Pons (tissue), 1 donor: ENCODE measurements at places on chromosomes 2 and 18.

DNA sequence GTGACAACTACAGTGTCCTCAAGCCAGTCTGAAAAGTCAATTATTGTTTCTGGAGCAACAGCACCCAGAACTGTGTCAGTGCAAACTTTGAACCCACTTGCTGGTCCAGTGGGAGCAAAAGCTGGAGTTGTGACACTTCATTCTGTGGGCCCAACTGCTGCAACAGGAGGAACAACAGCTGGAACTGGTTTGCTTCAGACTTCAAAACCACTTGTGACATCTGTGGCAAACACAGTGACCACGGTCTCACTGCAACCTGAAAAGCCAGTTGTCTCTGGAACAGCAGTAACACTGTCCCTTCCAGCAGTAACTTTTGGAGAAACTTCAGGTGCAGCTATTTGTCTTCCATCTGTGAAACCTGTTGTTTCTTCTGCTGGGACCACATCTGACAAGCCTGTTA, 59.8 kb downstream of the TAF4B start:
- DNase-seq, result no peak

DNA sequence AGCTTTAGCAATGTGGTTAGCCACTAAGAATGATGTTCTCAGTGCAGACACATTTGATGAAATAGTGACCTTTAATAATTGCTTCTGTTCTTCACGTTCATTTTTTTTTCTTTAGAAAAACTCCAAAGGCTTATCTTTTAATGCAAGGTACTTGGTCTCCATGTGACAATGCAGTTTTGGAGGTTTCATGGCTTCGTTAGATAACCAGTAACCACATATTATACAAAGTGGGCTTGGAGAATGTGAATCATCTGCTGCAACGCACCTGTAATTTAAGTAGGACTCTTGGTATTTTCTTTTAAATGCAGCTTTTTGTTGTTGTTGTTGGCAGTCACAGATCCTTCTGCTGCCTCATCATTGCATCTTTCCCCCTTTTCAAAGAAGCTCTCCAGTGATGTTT, 1606.3 kb downstream of the SUCLG1 start:
- no peak for DNase-seq

GRCh38 chr18:56214706-56215105, 423.7 kb downstream of the TXNL1 start:
- no peak for DNase-seq

DNA sequence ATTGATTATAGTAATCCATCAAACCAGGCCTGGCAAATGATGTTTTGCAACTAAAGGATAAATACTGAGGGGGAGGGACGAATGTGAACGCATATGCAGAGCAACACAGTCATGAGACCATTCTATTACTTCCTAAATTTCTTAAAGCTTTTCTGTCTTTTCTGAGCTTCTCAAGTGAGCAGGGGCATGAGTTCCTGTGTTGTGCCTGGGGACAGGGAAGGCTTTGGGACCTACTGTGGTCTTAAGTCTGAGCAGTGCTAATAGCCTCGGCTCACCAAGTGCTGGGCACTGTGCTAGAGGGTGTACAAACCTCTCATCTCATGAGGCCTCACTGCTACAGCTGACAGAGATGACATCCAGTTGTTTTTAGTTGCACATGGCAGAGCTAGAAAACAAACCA, 182.4 kb downstream of the NEDD4L start:
- no peak for DNase-seq

DNA sequence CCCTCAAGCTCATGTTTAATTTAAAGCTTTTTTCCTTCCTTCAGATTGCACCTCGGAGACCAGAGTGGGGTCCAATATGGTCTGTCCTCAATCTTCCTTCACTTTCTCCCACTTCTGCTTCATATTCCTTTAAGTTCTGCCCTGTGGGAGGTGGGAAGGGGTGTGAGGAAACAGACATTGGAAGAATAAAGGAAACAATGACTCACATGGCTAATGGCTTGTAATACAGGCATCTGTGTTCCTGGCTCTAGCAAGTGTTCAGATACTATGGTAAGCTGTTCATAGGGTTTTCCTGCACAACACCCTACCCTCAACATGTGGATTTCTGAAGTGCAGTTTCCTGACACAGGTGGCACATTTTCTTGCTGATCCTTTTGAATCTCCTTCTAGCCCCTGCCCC, 209.5 kb downstream of the PIK3C3 start:
- DNase-seq, result no peak

DNA sequence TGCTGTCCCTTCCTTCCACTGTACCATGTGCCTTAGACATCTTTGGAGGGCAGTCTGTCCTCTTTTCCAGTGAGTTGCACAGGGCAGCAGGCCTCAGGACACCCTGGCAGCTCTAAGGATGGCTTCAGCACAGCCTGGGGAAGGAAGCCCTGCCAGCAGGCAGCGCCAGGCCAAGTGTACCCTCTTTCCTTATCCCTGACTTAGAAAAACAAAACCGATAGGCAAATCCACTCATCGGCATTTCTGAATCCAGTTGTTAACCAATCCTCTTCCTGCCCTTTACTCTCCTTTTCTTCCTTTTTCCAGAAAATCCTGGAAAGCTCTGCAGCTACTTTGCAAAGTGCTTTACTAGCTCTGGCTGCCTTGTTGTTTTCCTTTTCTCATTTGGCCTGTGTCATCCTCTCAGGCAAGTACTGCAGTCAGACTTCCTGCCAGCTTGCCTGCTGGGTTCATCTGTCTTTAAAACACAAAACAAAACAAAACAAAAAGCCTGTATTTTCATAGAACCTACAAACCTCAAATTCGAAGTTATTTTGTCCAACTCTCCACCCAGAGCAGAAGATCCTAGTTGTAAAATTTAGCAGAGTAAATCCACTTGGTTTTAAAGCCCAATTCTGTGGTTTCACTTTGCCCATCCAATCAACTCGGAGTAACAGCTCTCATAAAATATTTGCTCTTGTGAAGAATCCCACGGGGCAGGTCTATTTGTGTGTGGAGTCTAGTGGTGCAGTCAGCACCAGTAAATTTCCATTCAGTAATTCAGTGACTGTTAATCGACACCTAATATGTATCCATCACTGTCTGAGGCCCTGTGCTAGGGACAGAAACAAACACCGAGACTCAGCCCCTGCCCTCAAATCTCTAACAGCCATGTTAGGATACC, 45.2 kb downstream of the PCBP1 start:
- DNase-seq, result peak; percentile 94

DNA sequence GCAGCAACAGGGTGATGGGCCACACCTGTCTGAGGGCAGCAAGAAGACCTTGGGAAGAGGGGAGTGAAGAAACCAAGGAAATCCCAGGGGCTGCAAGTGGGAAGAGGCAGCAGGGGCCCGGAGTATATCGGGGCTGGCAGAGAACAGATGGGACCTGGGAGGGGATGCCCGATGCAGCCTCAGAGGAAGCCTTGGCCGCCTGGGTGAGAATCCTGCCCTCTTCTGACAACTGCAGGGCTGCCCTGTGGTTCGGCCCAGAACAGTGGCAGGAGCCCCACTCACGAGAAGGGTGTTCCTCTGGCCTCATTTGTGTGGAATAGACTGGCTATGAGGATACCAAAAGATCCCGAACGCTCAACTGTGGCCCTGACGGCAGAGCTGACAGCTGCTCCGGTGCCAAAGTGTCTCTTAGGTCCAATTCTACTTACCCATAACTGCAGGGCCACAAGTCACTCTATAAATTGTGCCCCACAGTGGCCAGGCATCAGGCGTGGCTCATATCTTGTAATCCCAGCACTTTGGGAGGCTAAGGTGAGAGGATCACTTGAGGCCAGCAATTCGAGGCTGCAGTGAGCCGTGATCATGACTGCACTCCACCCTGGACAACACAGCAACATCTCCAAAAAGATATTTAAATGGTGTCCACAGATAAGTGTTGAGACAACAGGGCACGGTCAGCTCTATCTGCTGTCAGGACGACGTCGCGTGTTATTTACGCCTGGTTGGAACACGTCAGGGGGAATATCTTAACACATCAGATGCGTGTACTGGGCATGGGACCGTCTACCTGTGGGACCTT, 23.6 kb upstream of the ID2 start:
- DNase-seq, result no peak

GRCh38 chr18:62327977-62328376, 2.9 kb downstream of the TNFRSF11A start:
- DNase-seq, result no peak

DNA sequence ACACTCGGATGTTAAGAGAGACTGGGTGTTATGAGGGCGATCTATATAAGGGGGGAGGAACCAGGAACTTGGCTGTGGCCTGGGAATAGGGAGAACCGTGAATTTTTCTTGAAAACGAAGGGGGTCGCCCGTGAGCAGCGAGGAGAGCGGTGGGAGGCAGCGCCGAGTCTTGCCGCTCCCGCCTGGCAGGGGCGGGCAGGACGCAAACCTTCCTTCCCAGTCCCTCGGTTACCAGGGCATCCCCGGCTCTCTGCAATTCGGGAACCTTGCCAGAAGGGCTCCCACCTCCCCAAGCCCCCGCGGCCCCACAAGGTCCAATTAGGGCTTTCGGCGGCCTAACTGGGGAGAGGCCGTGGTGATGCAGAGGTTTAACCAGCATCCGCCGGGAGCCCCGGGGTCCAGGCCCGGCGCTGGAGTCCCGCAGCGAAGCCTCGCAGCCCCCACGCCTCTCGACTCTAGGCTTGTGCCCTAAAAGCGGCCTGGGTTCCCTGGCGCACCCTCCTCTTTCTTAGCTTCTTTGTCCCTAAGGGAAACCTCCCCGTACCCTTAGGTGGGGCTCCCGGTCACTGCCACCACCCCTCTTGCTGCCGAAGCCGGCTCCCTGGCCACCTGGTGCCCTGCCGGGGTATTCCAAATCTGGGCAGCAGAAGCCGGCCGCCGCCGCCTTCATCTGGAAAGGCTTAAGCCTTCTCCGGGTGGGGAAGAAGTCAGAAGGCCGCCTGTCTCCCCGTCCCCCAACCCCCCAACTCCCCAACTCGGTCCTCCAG, 680 bp upstream of the FHOD3 start:
- peak; percentile 65 for DNase-seq

GRCh38 chr2:214504599-214505376, 93.9 kb downstream of the VWC2L start:
- DNase-seq, result no peak

- no peak for DNase-seq
Measured at GRCh38 chr2:42430188-42430587, 63.6 kb downstream of the KCNG3 start.

DNA sequence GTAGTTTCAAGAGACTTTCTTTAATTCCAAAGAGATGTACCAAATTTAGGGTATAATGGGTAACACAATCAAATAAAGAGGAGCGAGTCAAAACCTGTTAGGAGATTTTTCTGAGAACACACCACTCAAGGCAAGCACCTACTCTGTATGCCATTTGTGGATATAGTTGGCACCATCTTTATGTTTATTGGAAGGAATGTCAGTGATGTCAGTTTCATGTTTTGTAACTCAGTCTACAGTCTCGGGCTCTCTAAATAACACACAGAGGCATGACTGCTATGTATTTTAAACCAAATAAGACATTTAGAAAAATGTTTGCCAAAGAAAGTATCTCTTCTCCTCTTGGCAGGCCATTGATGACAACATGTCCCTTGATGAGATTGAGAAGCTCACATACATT, 59.7 kb downstream of the CPS1 start:
- no peak for DNase-seq

DNA sequence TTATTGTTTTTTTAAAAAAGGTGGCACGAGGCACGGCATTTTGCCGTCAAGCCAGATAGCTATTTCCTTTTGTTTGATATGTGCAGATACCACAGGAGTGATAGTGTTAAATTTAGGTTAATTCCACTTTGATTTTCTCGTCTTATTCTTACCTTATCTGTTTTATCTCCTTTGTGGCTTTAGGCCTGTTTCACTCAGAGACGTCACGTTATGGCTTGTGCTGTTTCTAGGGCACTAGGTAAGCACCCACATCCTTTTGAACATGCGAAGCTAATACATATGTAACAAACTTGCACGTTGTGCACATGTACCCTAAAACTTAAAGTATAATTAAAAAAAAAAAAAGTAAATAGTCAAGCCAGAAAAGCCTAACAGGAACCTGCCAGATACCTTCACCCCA, 57.8 kb downstream of the C18orf63 start:
- no peak for DNase-seq

DNA sequence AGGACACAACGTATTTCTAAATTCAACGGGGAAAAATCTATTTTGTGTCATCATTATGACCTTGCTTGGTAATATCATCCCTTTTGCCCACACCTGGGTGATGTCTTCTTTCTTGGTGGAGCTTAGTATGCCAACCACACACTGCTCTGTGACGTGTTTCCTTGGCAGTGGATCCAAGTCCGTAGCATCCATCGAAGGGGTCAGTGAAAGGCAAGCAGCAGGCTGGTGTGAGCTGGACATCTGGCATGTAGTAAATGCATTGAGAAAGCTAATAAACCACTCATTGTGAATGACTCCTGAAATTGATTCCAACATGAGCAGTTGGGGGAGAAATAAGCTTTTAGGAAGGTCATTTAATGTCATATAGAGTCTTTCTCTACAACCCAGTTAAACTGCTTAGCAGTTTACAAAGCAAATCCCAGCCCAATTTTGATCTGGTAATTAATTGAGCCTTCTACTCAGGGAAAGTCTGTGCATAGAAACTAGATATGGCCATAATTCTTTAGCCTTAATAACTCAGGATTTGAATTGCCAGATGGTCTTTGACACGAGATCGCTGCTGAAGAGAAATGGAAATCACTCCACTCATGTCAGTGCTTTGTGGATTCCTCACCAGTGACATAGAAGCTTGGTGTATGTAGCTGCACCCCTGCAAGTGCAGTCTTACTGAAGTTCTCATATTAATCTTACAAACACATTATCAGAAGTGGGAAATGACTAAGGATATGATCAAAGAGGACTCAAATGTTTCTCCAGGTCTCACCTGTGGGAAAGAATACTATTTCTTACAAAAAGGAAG, 494.8 kb downstream of the CMPK2 start:
- peak; percentile 4 for DNase-seq

DNA sequence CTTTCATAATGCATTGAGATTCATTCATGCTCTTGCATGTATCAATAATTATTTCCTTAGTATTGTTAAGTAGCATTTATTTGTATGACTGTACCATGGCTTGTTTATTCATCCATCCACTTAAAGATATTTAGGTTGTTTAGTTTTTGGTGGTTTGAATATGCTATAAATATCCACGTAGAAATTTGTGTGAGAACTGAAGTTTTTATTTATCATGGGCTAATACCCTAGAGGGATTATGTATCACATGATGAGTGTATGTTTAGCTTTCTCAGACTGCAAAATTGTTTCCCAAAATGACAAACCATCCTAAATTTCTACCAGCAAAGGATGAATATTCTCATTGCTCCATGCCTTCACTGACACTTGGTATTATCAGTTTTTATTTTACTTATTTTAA, 55.2 kb downstream of the CSRNP3 start:
- DNase-seq, result no peak

GRCh38 chr2:42376758-42377157, 15.7 kb upstream of the COX7A2L start:
- no peak for DNase-seq

DNA sequence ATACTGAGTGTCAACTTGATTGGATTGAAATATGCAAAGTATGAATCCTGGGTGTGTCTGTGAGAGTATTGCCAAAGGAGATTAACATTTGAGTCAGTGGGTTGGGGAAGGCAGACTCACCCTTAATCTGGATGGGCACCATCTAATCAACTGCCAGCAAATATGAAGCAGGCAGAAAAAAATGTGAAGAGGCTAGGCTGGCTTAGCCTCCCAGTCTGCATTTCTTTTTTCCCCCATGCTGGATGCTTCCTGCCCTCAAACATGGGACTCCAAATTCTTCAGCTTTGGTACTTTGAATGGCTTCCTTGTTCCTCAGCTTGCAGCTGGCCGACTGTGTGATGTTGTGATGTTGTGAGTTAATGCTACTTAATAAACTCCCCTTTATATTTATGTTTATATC, 577.4 kb downstream of the CPS1 start:
- no peak for DNase-seq
